ENCODE measurements at places on chromosomes 6 and 20.

GRCh38 chr6:45460166-45460565 is 82.4 kb upstream of the SUPT3H start:
- no peak for DNase-seq

- no peak for DNase-seq
These were observed 1.7 kb downstream of the RAB44 start for GRCh38 chr6:36699348-36699747.

DNA sequence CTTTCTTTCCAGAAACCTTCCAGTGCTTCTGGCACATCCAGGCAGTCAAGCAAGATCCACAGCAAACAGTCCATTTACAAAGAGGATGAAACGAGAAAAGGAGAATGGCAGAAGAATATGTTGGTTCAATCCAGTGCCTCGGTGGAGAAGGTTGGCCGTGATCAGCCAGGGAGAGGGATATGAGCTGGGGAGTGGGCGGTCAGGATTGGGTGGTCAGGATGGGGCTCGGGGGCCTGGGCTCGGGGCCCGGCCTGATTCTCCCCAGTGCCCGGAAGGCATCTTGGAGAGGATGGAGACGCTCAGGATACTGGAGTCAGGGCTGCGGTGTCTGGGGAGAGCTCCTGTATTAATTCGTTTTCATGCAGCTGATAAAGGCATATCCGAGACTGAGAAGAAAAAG is 61.3 kb downstream of the EFCAB8 start:
- DNase-seq, result peak; percentile 20

- DNase-seq, result no peak
These were observed 5.2 kb upstream of the BPIFA3 start for GRCh38 chr20:33211817-33212424.

- DNase-seq, result no peak
These were observed 34.5 kb upstream of the CDKN1A start for GRCh38 chr6:36643977-36644376.

- DNase-seq, result no peak
These were observed 36.4 kb downstream of the MBOAT1 start for GRCh38 chr6:20175810-20176410.

- DNase-seq, result no peak
These were observed 977.7 kb upstream of the SLC35B3 start for GRCh38 chr6:9412951-9413559.

- DNase-seq, result no peak
These were observed 41.5 kb downstream of the SLC22A2 start for GRCh38 chr6:160217073-160217472.

DNA sequence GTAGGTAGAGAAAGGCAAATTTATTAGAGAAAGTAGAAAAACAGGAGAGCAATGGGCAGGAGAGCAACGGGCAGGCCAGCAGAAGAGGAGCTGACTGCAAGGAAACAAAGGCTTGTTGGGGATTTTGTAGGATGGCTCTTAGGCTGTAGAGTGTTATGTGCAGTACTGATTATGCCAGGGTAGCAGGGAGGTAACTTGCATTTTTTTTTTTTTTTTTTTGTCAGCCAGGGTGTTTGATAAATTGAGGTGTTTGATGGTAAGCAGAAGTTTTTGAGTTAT is 36.2 kb upstream of the IER3 start:
- no peak for DNase-seq

GRCh38 chr20:38893565-38894090 is 32.6 kb upstream of the FAM83D start:
- peak; percentile 80 for DNase-seq

DNA sequence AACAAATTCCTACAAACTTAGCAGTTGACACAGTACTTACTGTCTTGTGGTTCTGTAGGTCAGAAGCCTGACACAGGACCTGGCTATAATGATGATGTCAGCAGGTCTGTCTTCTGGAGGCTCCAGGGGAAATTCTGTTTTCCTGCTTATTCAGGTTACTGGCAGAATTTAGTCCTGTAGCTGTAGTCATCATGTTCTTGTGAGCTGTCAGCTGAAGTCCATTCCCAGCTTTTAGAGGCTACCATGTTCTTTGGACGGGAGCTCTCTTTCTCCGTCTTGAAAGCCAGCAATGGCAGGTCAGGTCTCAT is 99.2 kb downstream of the HIVEP1 start:
- no peak for DNase-seq

DNA sequence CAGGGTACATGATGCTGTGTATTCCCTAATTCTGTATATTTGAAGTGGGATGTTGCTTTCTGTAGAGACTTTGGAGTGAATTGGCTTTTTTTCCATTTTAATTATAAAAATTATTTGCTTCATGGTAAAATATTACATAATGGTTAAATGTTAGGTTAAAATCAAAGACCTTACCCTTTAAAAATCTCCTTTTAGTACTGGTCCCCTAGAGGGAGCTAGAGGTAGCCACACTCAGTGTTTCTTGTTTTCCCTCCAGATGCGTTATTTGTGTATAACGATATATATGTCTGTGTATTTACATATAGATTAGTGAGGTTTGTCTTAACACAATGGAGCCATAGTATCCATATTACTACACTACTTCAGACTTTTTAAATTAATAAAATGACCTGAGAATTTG is 146.7 kb downstream of the PLCB4 start:
- DNase-seq, result no peak

DNA sequence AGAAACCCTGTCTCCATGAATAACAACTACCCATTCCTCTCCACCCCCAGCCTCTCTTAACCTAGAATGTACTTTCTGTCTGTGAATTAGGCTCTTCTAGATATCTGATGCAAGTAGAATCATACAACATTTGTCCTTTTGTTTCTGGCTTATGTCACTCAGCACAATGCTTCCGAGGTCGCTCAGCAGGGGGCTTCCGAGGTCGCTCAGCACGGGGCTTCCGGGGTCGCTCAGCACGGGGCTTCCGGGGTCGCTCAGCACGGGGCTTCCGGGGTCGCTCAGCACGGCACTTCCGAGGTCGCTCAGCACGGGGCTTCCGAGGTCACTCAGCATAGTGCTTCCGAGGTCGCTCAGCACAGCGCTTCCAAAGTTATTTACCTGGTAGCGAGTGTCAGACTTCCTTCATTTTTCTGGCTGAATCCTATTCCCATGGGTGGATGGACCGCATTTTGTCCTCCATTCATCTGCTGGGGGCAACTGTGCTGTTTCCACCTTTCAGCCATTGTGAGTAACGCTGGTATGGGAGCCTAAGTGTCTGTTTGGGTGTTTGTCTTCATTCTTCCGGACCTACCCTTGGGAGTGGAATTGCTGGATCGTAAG is 31.0 kb upstream of the BHLHE23 start:
- no peak for DNase-seq

DNA sequence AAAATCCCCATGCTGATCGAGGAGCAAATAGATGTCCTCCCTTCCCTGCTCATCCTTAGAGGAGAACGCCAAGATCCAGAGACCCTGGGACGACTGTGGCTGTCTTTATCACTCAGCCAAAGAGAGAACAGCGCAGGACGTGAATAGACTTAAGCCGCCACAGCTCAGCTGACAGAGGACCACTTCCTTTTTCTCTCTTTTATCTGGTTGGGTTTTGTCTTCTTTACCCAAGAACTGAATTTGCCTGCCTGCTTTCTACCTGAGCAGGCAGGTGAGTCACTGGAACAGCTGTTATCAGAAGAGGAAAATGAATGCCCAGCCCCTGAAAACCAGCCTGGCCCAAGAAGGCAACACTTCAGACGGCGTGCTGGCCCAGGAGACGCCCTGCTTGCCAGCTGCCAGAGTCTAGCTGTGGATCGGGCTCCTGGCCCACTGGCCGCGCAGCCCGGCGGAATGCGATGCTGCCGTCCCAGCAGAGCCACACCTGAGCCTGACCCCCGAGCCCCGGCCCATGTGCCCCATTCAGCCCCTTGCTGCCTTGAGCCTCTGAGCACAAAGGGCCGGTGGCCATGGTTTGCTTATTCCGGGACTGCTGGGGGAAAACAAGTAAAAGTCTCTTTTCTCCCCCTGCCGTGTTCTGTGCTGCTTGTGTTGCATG is 82.1 kb downstream of the TCP11 start:
- DNase-seq, result no peak
